Right renal cortex interstitium (tissue), 3 donors: ENCODE measurements at places on chromosomes 5 and 9. TPM values are rescaled to one million over a fixed set of nuclear protein-coding genes. Genes with fewer than 3 reads are reported as not detected.

The SPINK5 gene
- 0.42 TPM for polyA plus RNA-seq

The LCN15 gene
- not detected for polyA plus RNA-seq

DNA sequence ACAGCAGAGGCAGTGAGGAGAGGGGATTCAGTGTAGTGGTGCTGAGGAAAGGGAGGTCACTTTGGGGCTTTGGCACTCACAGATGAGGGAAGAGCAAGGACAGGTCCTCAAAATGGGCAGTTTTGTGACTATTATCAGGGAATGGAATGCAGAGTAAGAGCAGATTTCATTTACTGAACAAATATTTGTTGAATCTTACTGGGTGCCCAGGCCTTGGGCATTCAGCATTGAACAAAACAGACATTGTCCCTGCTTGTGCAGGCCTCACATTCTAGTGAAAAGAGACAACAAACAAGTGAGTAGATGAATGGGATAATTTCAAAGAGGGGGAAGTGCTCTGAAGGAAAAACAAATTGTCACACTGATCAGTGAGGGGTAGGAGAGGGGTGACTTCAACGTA lies 404.1 kb downstream of the DMRT2 start:
- DNase-seq, result no peak

- DNase-seq, result no peak
These were observed 217.2 kb upstream of the DAPK1 start for GRCh38 chr9:87280421-87280820.
